ENCODE measurements at places on chromosomes 5 and 9.

DNA sequence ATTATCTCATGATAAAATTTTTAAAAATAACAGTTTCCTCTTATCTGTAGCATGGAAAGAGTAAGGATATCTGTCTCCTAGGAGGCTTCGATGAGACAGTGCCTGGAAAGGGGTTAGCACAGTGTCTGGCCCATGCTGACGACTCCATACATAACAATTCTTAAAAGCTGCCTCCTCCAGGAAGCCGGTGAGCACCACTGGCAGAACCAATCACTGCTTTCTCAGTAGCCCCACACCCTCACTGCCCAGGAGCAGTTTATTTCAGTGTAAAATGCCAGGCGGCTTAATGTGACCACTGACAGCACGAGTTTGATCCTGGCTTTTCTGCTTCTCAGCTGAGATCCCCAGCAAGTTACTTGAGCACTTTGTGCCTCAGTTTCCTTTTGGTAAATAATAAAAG, 1.2 kb upstream of the NIPAL4 start:
- DNase-seq = no peak

DNA sequence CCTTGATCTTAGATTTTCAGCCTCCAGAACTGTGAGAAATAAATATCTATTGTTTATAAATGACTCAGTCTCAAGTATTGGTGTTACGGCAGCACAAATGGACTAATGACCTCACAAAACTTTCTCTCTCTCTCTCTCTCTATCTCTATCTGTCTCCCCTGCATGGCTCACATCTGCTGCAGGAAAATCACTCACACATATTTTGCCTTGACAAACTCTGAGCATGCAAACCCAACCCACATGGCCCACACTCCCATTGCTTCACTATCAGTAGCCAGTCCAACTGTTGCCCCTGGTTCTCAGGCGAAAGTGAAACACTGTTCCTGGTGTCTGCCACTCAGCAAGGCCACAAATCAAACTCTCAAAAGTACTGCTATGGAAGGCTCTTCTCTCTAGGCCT, 66.4 kb upstream of the PIK3R1 start:
- DNase-seq = no peak

DNA sequence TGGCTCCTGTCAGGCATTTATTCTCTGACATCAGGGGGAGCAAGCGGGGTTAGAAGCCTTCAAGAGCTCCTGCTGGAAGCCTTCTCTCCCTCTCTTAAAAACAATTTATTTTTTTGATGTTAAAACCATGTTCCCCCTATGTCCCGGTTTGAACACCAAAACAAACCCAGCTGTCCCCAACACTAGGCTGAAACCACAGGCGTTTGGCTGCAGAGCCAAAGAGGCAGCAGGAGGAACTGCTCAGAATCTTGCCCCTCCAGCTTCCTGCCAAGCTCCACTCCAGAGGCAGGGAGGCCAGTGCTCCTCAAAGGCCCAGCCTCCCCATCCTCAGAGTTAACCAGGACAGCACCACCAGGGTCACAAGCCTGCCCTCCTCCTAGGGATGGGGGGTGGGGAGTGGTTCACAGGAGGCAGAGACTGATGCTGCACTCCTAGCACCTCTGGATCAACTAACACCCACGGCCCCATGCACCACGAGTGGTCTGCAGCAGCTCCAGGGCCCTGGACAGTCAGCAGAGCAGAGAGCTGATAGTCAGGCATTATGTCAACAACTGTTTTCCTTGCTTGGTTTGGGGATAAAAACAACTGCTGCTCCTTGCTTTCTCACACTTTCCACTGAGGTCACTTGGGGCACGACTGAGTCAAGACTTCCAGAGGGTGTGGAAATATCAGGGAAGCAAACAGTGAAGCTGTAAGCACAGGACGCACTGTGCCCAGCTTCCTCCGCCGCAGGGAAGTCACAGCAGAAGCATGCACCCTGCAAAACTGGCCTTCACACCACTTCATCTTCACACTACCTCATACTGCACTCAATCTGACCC, 96.5 kb upstream of the ADRA1B start:
- DNase-seq = no peak

DNA sequence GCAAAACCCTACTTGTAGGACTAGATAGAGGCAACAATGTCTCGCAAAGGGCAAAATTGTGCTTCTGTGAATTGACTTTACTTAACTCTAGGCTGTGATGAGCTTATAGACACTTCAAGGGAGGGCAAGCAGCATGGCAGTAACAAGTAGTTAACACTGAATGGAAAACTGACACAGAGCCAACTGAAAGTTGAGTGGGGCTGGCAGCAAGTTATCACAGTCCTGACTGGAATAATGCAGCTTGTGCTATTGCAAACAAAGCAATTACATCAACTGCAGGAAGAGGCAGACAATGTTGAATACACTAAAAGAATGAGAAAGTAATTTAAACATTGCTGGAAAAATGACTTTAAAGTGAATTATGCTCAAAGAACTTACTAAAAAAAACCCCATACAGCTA, 62.2 kb downstream of the RNF38 start:
- DNase-seq = no peak

DNA sequence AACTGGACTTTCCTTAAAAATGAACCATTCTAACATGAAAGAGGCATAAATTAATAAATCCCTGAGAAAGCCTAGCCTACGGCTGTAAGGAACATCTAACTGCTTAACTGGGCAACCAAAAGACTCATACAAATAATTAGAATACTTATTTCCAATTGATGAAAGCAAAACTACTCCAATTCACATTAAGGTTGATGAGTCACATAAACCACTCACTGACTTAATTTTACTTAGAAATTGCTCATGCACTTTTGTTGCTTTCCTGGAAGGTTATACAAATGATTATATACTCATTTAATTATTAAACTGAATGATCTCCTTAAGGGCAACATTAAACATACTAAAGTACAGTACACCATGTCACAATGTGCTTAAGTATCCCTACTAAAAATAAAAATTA, 101.9 kb downstream of the NFIB start:
- DNase-seq = no peak

- no peak for DNase-seq
Observed at GRCh38 chr9:134602547-134603362, 38.8 kb upstream of the COL5A1 start.

DNA sequence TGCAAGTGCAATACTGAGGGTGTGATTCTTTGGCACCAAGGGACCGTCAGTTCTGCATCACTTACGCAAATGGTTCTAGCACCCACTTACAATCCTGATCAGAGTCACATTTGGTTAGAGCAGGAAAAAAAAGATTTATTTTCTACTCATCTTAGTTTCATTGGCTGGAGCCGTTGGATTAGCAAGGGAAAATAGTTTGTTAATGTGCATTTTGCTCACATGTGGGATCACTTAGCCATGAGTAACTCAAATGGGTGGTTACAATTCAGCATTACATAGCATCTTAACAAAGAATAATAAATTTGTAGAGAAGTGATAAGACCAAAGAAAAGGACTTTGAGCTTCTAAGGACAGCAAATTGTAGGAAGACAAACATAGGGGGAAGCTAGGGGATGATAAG, 216.9 kb downstream of the AUH start:
- DNase-seq = no peak

All from CD4-positive, alpha-beta T cell (primary cell).